ENCODE measurements at places on chromosomes 1 and 21. TPM values are rescaled to one million over a fixed set of nuclear protein-coding genes. Genes with fewer than 3 reads are reported as not detected.

DNA sequence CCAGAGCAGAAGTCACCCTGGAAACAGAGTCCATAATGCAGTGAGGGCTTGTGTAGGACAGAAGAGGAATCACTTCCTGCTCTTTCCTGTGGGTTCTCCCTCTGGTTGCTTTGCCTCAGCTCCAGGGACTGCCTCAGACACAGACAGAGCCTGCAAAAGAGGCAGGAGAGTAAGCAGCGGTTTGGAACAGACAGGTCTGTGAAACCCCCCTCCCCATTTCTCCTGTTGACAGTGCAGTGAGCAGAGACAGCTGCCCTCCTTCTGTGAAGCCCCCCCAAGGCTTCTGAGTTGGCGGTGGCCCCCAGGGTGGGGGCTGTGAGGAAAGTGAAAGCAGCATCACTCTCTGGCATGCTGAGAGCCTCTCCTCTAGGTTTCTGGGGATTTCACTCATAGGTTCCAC lies 53.0 kb downstream of the MAB21L3 start:
- no peak for DNase-seq

DNA sequence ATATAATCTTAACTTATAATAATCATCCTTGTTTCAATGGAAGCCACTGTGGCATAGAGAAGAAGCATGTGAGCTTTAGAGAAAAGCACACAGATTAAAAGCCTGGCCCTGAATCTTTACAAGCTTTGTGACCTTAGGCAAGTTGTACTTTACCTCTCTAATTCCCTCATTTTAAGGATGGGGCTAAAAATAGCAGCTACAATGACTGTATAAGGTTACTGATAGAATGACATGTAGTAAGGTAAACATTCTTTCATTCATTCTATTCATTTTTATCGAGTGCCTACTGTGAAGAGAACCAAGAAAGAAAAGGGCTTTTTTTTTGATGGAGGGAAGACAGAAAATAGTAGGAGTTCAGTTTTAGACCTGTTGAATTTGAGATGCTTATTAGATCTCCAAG lies 25.6 kb downstream of the CDKN2C start:
- DNase-seq: no peak

SPRR2E gene
- total RNA-seq: not detected

CTSK gene
- total RNA-seq: 2.1 TPM

CCDC27 gene
- total RNA-seq: not detected

DNA sequence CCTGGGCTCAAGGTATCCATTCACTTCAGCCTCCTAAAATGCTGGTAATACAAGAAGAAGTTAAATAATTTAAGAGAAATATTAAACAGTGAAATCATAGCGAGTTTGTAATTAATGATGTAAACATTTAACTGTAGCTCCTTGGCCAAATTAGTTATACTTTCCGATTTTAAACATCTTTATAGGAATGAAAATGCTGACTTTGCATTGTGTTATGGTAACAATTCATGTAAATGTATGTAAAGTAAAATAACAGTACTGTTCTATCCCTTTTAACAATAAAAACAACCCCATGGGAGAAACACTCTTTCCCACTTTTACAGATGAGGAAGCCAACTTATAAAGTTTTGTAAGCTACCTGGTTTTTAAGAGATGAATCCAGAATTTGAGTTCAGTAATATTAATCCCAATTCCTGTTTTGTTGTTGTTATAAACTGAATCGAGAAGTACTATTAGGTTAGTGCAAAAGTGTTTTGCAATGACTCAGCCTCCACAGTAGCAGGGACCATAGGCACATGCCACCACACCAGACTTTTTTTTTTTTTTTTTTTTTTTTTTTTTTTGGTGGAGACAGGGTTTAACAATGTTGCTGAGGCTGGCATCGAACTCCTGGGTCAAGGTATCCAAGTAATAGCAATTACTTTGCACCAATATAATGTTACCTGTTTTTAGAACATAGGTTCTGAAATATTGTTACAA lies 1360.4 kb downstream of the BRINP3 start:
- no peak for DNase-seq

Data from activated CD4-positive, alpha-beta T cell treated with anti-CD3 and anti-CD28 coated beads for 36 hours (primary cell).